GM12892 (cell line): ENCODE measurements at places on chromosomes 7 and 10.

DNA sequence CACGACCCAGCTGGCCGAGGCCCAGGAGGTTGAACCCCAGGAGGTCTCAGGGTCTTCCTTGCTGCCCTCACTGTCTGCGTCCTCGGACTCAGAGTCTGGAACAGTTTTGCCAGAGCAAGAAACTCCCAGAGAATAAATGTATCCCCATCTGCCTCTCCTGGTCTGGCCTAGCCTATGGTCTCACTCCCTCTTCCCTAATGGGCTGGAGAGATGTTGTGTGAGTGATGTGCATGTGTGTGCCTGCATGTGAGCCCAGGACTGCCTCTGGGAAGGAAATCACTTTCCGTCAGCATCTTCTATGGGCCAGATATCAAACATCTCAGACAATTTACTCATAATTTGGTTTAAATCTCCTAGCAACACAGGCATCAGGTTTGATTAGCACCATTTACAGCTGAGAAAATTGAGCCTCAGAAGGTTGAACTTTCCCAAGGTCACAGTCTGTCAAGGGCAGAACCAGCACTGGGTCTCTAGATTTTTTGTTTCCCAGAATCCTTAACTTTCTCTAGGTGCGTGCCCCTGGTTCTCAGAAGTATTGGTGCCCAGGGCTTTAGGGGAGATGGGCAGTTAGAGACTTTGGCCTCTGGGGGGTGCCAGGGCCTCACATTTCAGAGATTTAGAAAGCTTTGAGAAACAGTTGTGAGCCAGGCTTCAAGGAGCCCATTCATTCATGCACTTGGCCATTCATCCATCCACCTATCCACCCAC is 4.9 kb downstream of the TMEM270 start:
- DNase-seq, result no peak

DNA sequence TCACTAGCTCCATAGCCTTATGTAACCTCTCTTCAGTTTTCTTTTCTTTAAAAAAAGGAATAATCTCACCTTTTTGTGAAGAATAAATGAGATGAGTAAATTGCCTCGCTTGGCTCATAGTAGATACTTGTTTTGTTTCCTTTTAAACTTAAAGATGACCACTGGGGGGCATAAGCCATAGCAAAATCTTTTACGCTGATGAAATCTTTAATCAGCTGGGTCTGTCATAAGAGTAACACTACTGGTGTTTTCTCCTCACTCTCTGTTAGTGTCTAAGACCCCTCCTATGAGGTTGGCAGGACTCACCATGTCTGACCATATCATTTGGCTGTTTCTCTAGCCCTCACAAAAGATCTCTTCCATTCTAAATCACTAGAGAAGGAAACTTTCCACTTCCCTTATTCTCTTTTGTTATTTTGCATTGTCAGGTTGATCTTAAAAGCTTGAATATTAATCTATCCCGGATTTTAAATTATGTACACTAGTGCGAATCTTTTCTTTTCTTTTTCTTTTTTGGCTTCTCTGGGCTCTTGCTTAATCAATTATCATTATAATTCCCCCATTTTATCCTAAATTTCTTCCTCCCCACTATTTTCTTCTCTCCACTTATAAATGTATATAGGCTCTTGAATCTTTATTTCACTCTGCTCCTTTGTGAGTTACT is 12.5 kb downstream of the STAG3 start:
- DNase-seq, result no peak

- DNase-seq, result no peak
Observed at GRCh38 chr10:75788394-75789205, 357.2 kb downstream of the LRMDA start.

DNA sequence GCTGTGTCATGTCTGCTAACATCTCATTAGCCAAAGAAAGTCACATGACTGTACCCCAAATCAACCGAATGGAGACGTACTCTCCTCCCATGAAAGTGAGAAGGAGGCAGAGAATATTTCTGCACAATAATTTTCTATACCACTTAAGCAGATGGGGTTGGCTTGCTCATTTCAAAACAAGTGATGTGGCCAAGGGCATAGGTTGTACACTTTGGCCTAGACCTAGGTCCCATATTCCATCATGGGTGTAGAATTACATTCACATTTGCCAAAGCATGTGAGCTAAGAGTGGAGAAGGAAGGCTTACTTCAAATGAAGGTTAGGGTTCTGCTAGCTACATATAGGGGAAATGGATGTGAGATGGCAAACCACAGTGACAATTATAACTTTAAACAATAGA is 83.0 kb downstream of the ZNF365 start:
- DNase-seq, result no peak

DNA sequence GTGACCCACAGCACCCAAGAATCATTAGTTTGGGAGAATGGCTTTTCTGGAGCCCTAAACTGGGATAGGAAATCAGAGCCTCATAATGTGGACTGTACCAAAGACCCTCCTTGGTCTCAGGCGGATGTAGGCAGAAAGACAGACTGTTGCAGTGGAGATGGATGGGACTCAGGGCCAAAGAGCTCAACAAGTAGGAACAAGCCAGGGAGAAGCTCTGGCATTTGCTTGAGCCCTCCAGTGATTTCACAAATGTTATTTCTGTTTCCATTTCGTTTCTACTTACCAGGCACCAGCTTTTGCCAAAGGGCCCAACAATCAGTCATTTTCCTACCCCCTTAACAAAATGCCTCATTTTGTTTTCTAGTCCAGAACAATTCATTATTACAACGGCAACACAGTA is 762.7 kb downstream of the KCNMA1 start:
- no peak for DNase-seq

DNA sequence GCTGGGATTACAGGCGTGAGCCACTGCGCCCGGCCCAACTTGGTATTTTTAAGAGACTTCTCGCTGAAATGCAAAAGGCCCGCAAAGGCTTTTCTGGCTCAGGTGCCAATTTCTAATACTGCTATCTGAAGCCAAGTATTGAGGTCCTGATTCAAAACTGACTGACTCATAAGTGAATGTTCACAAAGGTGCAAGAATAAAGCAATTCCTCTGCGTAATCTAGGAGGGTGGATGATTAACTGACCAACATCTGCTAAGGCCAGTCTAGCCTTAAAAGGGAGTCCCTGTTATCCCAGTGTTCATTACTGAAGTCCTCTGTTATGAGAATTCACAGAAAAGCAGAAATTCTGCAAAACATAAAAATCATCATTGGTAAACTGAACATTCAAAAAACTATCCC is 111.4 kb downstream of the SRPK2 start:
- no peak for DNase-seq

DNA sequence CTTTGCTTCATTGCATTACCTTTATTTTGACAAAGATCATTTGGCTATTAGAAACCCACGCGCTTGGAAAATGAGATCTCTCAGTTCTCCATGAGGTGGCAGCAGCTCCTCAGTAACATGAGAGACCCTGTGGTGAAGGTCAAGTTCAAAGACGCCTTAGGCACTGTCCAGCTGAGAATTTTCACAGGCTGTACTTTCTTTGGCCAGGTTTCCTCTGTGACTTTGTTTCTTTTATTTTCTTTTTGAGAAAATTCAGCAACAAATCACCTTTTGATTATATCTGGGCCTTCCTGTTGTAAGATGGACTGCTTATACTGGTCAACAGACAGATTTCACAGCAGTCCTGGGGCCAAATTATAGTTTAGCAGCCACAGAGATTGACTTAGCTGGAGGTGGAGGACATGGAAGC is 54.5 kb downstream of the RAB18 start:
- DNase-seq, result peak; percentile 11

- DNase-seq, result peak; percentile 53
Observed at GRCh38 chr10:97701438-97702069, 12.0 kb upstream of the MARVELD1 start.

GRCh38 chr7:139384611-139385010 is 24.9 kb downstream of the LUC7L2 start:
- no peak for DNase-seq

GRCh38 chr10:89283936-89284475 is 17.8 kb upstream of the IFIT2 start:
- no peak for DNase-seq

GRCh38 chr7:134780166-134780828 is 863 bp downstream of the CALD1 start:
- no peak for DNase-seq

GRCh38 chr7:147579148-147579547 is 1011.4 kb upstream of the C7orf33 start:
- DNase-seq, result no peak
